ENCODE measurements at places on chromosomes 11 and 22.

DNA sequence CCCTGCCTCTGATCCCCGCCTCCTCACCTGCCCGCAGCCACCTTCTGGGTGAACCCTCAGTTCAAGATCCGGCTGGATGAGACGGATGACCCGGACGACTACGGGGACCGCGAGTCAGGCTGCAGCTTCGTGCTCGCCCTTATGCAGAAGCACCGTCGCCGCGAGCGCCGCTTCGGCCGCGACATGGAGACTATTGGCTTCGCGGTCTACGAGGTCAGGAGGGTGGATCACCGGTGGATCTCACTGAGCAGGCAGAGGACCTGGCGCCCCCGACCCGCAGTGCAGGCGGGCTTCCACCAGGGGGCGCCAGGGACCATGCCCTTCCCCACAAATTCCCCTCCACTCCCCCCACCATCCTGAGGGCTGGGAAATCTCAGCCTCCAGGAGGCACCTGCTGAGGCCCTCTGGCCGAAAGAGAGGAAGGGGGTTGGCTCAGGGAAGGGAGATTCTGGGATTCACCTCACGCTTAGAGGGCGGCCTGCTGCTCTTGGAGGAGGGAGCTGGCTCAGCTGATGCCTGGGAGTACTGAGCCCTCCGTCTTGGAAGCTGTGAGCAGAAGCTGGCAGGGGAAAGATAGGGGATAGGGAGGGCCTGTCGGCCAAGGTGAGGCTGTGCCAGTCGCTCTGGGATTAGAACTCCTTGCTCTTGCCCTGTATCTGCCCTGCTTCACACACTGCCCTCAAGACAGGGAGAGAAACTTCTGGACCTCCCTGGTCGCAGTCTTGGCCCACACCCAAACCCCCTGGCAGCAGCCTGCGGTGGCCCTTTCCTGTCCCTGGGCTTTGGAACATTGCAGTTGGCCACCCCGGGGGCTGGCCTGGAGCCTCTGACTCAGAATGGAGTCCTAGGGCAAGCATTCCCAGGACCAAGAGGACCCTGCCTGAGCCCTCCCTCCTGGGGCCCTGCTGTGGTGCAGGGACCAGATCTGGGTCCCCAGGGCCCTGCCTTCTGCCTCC is 23.2 kb downstream of the CAPN1 start:
- DNase-seq, result peak; percentile 69

GRCh38 chr11:78694152-78694551 is 119.5 kb upstream of the NARS2 start:
- DNase-seq, result no peak

DNA sequence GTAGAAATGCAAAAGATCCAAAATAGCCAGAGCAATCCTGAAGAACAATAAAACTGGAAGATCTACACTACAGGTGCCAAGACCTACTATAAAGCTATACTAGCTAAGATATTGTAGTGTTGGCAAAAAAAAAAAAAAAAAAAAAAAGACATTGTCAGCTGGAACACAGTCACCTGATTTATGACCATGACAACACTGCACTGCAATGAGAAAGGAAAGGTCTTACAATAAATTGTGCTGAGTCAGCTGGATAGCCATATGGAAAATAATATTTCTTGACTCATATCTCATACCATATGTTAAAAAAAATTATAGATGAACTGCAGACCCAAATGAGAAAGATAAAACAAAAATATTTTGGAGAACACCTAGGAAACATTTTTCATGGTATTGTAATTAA is 3.1 kb upstream of the PANX3 start:
- DNase-seq, result no peak

DNA sequence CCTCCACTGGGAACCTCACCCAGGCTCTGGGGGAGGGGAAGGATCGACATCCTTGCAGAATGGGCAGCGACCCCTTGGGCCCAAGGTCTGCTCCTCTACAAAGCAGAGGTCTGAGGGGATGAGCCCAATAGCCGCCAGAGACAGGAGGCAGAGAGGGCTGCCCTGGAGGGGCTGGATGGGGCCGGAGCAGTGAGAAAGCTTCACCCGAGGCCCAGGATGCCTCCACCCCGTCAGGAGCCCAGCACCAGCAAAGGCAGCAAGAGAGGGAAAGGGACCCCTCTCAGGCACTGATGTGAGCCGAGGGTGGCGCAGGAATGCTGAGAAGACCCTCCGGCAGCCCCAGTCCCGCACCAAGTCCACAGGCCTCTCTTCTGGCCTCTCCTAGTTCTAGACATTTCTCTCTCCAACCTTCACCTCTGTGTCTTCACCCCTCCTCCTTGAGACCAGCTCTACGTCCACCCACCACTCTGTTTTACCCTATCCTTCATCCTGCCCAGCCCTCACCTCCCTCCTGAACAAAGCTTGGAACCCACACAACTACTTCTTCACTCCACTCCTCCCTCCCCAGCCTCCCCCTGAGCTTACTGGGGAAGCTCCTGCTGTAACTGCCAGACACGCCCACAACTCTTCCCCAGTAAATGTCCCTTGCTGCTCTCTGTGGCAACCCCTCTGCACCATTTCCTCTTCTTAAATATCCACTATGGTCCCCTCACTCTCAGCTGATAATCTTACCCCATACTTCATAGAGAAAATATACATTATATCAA is 131.9 kb downstream of the MPPED1 start:
- no peak for DNase-seq

All from hepatic stellate cell (primary cell).